CD4-positive, alpha-beta T cell treated with Interleukin-17A for 4 hours (primary cell): ENCODE measurements at places on chromosomes 2 and 18.

DNA sequence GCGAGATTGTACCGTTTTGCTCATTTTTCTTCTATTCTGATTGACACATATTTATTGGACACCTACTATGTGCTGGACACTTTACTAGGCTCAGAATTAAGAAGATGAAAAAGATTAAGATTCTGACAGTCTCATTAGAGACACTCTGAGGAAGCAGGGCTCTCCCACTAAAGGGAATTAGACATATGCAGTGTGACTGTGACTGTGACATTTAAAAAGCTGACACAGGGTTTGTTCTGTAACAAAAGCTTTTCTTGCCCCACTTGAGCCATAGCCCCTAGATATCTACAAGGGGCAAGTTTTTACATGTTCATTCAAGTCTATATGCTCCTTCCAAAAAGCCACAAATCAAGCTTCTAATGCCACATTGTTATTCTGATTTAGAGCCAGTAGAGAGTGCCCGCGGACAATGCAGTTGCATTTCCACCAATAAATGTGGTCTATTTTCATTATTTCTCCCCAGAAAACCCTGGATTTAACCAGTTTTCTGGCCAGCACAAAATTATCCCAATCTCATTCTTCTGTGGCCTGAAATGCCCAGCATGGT is 9.8 kb downstream of the ARHGAP25 start:
- DNase-seq: no peak

DNA sequence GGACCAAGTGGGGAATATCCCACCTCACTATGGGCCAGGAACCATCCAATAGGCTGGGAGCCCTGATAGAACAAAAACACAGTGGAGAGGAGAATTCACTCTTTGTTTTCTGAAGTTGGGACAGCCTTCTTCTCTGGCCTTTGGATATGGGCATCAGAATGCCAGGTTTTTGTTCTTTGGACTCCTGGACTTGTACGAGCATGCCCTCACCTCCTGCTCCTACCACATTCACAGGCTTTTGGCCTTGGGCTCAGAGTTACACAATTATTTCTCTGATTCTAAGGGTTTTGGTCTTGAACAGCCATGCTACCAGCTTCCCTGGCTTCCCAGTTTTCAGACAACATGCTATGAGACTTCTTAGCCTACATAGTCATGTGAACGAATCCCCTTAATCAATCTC is 732.9 kb upstream of the VRK2 start:
- DNase-seq: no peak

DNA sequence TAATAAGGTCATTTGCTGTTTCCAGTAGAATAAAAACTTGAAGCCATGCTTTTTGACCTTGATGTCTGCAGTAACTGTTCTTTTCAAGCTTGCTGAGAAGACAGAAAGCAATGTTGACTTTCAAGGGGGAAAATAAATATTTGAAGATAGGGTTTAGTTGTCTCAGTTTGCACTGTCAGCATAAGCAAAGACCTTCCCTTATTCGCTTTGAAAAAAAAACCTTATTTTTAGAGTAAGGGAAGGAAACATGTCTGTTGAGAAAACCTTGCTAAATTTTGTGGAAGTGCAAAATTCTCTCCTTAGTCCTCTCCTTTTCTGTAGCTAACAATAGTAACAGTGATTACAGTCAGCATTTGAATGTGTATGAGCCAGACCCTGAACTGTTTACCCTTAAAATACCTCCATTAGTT is 43.1 kb downstream of the MAP4K4 start:
- DNase-seq: no peak

DNA sequence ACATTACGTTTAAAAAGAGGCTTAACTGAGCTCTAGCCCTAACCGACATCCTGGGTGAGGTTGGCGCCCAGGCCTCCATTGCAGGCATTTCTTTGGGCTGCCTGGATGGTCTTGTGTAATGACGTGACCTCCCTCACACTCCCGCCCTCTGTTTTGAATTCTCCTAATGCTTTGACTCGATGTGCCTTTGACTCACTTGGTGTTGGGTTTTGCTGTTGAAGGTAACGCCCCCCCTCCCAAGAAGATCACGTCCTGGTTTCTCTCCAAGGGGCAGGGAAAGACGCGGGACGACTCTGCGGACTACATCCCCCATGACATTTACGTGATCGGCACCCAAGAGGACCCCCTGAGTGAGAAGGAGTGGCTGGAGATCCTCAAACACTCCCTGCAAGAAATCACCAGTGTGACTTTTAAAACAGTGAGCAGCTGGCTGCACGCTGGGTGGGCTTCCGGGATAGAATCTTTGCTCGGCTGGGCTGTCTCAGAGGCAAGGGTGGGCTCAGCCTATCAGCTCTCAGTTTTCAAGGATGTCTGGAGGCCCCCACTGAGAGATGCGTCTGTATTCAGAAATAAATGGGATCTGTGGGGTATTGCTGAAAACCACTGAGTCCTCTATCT is 87.9 kb upstream of the ATG16L1 start:
- no peak for DNase-seq

DNA sequence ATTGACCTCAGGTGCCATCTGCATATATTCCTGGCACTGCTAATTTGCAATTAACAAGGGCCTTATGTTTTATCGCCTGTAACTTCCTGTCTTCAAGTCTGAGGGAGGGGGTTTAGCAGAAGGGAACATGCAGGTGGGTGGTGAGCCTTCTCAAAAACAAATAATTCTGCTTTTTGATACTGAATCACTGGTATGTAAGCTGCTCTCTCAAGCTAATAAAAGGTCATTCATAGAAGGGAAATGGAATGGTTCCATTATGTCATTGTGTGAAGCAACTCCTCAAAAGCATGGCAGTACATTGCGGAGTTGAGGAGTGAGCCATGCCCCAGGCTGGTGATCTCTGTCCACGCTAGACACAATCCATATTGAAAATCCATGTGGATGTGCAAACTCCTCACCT is 414.8 kb upstream of the ID2 start:
- no peak for DNase-seq

GRCh38 chr2:201973305-201973928 is 60.2 kb upstream of the FZD7 start:
- no peak for DNase-seq

GRCh38 chr2:96437512-96437911 is 67.6 kb downstream of the NEURL3 start:
- no peak for DNase-seq

DNA sequence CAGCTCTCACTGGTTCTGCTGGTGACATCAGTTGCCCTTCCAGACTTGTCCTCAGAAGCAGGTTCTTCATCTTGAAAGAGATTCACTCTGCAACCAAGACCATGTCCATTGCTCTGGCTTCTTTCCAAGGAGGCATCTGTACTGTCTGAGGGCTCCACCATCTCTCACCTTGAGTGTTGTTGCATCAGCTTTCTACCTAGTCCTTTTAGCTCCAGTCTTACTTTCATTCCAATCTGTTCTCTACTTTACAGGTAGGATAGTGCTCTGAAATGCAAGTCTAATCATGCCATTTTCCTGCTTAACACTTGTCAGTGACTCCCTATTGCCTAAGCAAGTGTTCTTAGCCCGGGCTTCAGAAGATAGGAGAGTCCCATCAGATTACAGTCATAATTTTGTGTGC is 117.7 kb downstream of the EN1 start:
- no peak for DNase-seq

DNA sequence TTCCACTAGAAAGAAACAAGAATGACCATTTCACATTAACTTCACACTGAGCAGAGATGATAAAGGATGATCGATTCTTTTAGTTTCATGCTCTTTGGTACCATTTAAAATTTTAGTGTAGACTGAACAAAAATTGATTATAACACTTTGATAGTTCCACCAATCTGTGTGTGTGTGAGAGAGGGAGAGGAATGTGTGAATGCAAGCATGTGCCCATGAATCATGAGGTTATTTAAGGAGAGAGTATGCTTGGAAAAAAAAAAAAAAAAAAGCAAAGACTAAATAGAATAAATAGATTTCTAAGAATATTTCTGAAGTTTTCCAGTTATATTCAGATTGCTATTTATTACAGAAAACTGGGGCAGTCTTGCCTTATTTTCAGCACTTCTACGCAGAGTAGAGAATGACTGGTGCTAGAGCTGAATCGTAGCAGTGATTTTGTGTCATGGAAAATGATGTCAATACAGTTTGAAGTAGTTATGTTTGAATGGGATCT is 900.8 kb downstream of the SLC4A3 start:
- DNase-seq: no peak

DNA sequence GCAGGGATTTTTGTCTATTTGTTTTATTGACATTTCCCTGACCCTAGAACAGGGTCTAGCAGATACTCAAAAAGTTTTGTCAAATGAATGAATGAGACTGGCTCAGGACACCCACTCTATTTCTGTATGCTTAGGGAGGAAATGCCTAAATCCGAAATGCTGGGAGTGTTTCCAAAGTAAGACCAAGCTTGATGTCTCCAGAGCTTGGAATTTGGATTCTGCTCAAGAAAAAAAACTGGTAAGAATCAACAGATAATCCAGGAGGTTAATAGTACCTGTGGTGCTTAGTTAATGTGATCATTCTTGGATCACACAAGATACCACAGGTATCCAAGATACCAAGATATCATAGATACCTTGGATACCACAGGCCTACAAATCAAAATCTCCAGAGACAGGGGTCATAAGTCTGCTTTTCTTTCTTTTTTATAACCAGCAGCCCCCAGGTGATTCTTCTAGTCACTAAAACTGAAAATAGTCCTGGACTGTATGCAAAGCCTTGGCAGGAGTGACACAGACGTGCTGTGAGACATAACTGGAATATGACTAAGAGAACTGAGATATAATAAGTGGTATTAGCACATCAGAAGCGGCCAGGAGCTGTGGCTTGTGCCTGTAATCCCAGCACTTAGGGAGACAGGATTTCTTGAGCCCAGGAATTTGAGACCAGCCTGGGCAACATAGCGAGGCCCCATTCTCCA is 39.9 kb upstream of the SP3 start:
- DNase-seq: no peak

DNA sequence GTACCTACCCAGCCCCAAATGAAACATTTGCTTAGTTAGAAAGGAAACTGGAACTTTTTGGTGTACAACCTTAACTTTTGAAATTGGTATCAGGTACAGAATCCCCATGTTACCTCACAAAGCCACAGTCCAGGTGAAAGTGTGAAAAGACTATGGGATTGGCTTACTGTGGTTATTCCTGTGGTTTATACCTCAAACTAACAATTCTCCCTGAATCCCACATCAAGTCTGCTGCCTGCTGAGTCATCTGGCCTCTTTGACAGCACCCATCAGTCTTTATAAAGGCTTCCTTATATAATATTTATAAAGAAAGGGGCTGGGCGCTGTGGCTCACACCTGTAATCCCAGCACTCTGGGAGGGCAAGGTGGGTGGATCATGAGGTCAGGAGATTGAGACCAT is 164.6 kb downstream of the TMEM247 start:
- DNase-seq: no peak
